ENCODE measurements at places on chromosomes 16 and 17.

- no peak for DNase-seq
Observed at GRCh38 chr16:9235867-9236266, 144.4 kb downstream of the HAPSTR1 start.

DNA sequence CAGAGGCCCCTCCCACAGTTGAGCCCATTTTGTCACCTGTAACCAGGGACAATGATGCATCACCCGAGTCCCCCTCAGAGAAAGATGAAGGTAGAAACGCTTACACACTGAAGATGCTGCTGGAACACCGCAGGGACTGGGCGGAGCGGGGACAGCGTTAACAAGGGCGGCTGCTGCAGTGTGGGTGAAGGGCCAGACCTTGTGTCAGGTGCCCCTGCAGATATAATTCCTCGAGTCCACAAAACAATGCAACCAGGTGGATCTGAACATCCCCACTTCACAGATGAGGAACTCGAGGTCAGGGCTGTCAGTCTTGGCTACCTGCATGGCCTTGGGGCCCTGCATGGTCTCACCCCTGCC lies 6.3 kb upstream of the MAPK7 start:
- DNase-seq, result no peak

DNA sequence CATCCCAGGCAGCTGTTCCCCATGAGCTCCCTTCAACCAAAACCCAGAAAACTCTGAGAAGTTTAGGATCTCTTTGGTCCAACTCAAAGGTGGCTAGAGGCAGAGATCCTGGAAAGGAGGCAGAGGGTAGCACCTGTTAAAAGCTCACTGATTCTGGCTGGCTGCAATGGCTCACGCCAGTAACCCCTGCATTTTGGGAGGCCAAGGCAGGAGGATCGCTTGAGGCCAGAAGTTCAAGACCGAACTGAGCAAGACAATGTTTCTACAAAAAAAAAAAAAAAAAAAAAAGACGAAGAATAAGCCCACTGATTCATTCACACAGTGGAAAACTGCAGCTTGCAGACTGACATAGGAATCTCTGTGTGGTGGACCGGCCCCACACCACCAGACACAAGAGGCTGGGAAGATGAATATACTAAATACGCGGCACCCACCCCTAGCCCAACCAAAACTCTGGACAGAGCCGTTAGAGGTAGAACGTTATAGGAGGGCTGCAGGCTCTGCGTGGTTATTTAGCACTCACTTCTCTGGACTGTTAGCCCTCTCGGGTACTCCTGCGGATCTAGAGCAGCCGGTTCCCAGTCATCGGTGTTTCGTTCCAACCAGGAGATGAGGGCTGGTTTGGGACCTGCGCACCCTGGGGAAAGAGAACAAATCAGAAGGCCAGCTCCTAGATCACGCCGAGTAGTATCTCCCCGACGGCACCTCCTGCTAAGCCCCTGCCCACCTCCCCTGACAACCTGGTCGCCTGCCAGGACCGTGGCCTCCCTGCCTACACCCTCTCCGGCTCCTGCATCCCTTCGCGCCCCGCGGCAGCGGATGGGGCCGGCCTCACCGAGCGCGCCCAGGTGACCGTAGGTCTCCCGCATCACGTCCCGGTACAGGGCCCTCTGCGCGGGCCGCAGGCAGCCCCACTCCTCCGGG lies 925 bp downstream of the ZNF689 start:
- no peak for DNase-seq

DNA sequence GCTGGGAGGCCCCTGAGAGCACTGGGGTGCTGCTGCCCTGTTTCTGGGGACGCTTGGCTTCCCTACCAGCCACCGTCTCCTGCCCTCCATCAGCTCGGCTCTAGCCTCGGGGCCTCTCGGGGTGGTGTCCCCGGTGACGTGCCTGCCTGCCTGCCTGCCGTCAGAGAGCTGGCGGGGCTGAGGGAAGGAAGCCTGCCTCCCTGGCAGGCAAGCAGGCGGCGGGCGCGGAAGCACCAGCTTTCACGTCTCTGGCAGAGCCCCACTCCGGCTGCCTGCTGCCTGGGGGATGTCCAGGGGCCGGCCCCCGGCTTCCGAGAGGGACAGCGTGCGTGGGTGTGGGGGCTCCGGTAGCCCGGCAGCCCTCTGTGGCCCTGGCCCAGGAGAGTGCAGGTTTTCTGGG lies 9.3 kb downstream of the CENPX start:
- no peak for DNase-seq

- DNase-seq, result no peak
Observed at GRCh38 chr17:28846231-28846630, 3.6 kb upstream of the FAM222B start.

- no peak for DNase-seq
Observed at GRCh38 chr16:2038382-2039231, 9.0 kb downstream of the NTHL1 start.

DNA sequence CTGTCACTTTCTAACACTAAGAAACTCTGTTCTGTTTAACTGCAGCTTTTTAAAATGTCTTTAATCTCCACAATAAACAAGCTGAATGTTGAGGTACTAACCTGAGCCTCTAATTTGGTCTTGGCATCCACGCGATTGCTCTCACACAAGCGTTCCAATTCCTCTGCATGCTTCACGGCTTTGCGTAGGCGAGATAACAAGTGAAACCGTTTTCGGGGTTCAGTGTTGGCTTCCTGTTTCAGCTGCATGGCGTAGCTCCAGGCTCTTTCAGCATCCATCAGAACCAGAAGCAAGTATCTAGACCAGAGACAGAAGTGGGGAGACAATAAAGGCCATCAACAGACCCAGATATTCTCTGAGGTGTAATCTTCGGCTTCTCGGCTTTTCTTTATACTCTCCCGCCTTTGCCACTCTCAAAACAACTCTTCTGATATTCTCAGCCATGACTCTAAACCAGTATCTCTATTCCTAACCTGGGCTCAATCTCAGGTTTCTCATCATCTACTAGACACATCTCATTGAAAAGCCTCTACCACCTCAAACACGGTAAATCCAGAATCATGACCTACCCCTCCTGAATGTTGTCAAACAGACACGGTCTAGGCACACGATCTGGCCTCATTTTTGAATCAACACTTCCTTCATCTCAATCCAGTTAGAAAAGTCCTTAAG lies 8.3 kb downstream of the SRP68 start:
- DNase-seq, result no peak

GRCh38 chr17:41539979-41540701 lies 12.0 kb upstream of the KRT19 start:
- DNase-seq, result no peak

DNA sequence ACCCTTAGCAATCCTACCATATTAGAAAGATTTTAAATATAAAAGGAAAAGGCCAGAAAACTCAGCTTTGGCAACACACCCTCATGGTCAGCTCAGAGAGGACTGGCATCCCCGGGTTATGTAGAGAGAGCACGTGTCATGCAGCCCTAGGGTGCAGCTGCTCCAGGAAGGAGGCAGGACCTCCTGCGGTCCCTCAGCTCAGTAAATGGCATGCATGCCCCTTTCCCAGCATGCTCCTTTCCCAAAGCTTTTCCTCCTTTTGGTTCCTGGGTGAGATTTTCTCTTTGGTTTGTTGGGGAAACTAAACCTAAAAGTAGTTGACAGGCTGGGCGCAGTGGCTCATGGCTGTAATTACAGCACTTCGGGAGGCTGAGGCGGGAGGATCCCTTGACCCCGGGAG lies 3.9 kb downstream of the GAN start:
- DNase-seq, result no peak

DNA sequence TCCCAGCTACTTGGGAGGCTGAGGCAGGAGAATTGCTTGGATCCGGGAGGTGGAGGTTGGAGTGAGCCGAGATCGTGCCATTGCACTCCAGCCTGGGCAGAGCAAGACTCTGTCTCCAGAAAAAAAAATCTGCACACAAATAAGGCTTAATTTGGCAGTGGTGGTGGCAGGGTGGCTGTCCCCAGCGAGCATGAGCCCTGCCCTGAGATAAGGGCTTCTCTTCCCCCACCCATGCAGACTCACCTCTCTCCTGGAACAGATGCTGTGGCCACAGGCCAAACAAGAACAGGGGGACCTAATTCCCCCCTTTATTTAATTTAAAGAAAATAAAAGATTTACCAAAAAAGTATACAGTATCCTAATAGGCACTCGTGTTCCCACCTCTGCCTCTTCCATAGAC lies 157.2 kb downstream of the RAB11FIP4 start:
- DNase-seq, result no peak

GRCh38 chr16:1771864-1772361 lies 570 bp upstream of the NME3 start:
- no peak for DNase-seq

- DNase-seq, result no peak
Observed at GRCh38 chr16:3173892-3174617, 13.9 kb upstream of the OR1F1 start.

- no peak for DNase-seq
Observed at GRCh38 chr16:57533431-57534336, 2.7 kb downstream of the CCDC102A start.

DNA sequence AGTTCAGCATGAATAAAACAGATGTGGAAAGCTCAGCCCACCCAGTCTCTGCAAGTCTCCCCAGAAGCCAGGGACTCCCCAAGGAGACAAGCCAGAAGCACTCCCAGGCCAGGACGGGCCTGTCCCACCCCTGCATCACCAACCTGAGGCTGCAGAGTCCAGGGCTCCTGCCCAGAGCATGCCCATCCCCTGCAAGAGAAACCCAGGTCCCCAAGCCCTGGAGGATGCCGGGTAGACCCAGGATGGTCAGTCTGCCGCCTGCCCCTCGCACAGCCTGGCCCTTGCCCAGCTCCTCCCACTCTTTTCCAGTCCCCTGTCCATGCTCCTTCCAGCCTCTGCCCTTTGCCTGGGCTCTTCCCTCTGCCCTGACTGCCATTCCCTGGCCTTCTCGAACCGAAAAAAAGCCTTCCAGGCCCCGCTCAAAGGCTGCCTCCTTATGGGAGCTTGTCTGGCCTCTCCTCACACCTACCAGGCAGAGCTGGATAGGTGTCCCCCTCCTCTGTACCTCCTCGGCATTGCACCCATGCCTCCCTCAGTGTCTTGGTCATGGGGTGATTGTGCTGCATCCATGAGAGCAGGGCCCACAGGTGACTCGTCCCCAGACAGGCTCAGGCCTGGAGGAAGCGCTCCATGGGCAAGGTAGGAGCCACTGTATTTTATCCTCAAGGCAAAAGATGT lies 44.8 kb downstream of the BEAN1 start:
- no peak for DNase-seq

DNA sequence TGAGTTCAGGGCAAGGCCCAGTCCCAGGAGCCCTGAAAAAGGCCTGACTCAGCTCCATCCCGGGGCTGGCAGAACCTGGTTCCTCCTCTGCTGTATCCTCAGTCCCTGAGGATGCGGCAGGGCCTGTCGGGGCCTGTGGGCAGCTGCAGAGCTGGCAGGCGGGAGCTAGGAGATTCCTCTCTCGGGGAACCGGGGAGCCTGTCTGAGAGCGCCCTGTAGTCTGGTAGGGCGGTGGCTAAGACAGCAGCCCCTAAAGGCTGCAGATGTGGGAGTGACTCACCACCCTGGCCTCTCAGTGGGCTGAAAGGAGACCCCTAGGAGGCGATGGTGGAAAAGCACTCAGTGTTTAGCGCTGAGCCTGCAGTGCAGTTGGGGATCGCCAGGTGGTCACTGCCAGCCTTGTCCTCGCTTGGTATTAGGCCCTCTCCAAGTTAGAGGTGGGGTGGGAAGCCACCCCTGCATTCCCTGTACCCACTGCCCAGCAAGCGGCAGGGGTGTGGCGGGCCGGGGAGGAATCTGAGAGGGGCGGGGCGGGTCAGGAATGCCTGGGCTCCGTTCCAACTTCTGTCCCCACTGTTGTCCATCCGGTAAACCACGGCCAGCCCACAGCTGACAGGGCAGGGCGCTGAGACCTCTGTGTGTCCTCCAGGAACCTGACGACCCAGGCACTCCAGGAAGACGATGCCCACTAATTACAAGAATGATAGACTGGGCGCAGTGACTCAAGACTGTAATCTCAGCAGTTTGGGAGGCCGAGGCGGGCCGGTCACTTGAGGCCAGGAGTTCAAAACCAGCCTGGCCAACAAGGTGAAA lies 29.5 kb upstream of the CDH1 start:
- DNase-seq, result no peak

DNA sequence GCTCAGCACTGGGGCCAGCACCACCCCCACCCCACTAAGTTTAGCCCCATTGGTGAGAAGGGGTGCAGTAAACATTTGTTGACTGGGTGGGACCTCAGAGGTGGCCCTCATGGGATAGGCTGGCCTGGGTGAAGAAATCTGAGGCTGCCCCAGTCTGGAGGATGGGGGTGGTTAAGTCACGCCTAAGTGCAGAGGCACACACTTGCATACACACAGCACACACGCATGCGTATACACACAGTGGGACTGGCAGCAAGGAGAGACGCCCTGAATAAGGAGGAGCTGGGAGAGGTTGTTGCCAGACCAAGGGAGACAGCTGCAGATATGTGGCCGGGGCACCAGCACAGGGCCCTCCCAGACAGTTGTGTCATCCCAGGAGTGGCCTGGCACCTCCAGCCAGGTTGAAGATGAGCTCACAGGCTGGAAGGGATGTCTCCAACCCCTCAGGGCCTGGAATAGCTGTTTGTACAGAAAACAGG lies 3.0 kb upstream of the BCAR1 start:
- no peak for DNase-seq

DNA sequence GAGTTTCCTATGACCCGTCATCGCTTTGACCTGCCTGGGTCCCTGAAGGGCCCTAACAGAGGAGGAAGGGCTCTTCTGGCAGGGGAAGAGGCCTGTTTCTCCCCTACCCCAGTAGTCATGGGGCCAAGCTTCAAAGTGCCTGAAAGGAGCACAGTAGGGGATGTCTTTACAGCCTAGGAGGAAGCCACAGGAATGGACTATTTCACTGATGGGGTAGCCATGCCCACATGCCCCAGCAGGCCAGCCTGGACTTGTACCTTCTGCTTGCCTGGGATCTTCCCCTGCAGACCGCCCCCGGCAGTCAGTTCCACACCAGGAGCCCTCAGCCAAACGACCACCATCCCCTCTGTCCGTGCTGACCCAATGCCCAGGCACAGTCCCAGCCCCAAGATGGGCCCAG lies 41.8 kb upstream of the PEMT start:
- no peak for DNase-seq

GRCh38 chr17:79621151-79621943 lies 10.5 kb upstream of the RBFOX3 start:
- DNase-seq, result no peak

DNA sequence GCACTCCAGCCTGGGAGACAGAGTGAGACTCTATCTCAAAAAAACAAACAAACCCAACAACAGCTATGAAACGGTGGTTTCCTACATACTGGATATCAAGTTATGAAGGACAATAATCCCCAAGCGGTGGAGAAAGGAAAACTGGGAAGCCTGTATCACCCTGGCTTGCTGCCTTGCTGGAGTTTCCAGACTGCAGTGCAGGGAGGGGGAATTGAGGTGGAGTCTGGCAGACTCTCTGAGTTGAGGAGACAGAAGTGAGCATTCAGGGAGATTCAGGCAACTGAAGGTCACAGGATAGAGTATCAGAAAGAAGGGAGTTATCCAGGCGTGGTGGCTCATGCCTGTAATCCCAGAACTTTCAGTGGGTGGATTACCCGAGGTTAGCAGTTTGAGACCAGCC lies 11.9 kb downstream of the QRICH2 start:
- no peak for DNase-seq

All from C1 segment of cervical spinal cord (tissue), 14 donors.